ENCODE measurements at places on chromosomes 3 and 15.

GRCh38 chr3:39126532-39127071 is 19.1 kb downstream of the TTC21A start:
- peak; percentile 51 for DNase-seq

GRCh38 chr3:16427103-16427965 is 86.2 kb downstream of the RFTN1 start:
- DNase-seq, result no peak

GRCh38 chr3:171402281-171402680 is 57.9 kb downstream of the TNIK start:
- DNase-seq, result no peak

- DNase-seq, result no peak
Measured at GRCh38 chr15:44243829-44244228, 44.7 kb upstream of the GOLM2 start.

GRCh38 chr3:14144423-14145075 is 19.7 kb downstream of the TMEM43 start:
- DNase-seq, result peak; percentile 80

DNA sequence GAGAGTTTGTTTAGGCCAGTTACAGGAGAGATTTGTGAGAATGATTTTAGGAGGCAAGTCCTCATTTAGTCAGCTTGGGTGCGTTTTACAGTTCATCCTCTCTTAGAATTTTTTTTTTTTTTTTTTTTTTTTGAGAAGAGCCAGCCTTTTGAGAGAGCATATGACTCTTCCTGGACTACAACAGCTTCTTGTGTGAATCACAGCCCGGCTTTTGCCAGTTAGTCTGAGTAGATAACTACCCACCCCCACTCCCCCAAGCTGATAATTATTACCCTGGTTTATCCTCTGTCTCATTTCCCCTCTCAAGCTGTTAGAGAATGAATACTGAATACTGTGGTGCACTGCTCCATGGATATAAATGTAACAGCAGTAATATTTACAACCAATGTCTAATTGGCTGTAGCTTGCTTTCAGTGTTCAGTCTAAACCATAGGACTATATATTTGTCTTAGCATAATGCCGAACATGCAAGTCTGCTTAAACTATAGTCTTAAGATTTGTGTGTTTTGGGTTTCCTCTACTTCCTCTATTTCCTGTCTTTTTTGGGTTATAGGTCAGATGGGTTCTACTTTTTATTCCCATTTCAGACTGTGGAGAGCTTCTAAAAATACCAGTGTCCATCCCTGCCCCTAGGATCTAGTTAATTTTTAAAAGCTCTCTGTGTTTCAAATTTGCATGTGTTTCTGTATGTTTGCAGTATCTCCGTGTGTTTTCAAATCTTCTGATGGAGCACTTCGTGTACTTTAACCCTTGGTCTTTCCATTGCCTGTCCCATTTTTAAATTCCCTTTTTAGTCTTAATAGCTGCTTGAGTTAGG is 8.0 kb downstream of the CHD2 start:
- peak; percentile 38 for DNase-seq

DNA sequence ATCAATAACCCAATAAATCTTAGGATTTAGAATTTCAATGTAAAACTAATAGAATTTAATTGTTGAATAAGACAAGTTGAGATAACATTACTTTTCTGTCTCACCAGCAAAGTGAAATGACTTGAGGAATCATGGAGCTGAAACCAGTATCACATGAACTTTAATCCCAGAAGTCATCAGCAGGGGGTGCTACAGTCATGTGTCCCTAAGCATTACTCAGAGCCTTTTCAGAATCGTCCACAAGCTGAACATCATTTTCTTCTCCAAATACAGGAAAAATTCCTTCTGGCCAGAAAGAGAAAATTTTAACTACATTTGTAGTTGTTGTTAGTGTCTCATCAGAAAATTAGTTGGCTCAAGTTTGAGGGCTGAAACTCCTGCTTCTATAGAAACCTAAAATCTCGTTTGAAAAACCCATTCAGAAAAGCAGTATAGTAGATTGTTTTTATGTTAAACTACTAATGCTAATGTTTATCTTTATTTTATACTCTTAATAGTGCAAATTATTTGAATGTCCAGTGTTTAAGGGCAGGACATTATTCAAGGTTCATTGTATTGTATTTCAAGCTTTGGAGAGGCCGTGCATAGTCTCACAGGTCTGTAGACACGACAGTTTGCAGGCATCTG is 384.1 kb downstream of the PLOD2 start:
- peak; percentile 35 for DNase-seq

GRCh38 chr3:88984832-88985231 is 122.6 kb upstream of the EPHA3 start:
- DNase-seq, result no peak

- no peak for DNase-seq
Measured at GRCh38 chr3:101862416-101863165, 13.3 kb downstream of the NFKBIZ start.

- no peak for DNase-seq
Measured at GRCh38 chr3:94217406-94217805, 154.5 kb downstream of the NSUN3 start.

DNA sequence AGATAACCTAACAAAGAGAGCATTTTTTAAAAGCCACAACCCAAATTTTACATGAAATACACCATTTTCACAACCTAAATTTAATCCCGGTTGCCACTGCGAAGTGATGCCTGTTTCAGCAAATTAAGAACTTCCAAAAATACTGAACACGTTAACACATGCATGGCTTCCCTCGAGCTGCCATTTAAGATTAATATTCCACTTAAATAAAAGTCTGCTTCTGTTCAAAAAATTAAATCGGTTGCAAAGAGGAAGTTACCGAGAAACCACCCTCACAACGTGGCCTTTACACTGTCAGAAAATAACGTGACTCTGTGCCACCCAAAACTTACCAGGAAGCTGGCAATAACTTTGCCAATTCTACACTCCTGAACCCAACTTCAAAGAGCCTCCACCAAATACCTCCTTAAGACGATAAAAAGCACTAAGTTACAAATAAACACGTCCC is 1.2 kb downstream of the TBL1XR1 start:
- peak; percentile 69 for DNase-seq

- DNase-seq, result no peak
Measured at GRCh38 chr15:76935620-76936019, 4.1 kb downstream of the RCN2 start.

DNA sequence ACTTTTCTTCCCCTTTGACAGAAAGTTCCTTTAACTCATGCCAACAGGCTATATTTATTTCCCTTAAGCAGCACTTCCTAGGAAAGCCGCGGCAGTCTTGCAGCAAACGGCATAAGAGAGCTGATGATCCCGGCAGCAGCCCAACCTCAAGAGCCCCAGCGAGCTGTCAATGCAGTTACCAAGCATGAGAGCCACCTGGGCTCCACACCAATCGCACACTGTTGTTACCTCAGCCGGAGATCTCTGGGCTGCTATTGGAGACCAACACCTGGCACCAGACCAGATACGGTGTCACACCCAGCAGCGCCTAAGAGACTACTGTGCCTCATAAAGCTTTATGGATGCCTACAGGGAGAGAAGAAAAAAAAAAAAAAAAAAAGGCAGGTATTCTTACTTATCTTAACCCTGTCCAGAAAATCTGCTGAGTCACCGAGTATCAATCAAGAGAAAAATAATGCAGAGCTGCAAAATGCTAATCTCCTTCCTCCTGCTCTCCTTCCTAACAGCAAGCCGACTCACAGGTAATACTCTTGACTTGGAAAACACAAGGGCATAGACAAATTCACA is 11.7 kb downstream of the ABCC5 start:
- DNase-seq, result peak; percentile 90

DNA sequence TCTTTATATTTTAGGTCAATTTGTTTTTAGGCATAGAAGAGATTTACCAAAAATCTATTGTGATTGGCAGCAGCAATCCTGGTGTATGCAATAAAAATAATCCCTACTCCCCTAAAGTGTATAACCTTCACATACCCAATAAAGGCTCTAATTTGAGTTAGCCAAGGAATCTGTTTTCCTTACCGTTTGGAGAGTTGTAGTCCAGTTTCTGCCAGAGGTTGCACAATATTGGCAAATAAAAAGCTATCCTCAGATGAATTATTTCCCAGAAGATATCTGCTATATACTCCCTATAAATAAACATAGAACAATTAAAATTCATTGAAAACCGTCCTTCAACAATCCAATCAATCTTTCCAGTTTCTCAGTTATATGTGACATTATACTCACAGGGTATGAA is 31.1 kb downstream of the ACKR4 start:
- no peak for DNase-seq

GRCh38 chr15:101320501-101321052 is 25.5 kb upstream of the SNRPA1 start:
- DNase-seq, result no peak

DNA sequence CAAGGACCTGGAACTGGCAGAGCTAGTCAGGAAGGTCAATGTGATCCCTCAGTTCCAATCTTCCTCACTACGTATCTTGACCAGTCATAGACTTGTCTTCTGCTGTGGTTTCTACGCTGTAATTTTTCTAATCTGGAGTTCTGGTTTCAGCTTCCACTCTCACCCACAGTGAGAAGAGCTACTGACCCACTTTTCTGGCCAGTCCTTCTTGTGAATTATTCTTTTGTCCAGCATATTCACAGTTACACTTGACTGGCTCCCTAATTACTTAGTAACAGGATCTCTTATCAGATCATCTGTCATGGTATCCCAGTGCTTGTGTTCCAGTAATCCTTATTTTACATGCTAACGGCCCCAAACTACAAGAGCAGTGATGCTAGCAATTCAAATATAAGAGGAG is 72.4 kb upstream of the MME start:
- no peak for DNase-seq

- DNase-seq, result no peak
Measured at GRCh38 chr15:24835301-24835700, 119.5 kb upstream of the SNRPN start.

- DNase-seq, result peak; percentile 48
Measured at GRCh38 chr3:56303487-56303886, 164.8 kb downstream of the ERC2 start.

GRCh38 chr3:55271549-55271948 is 215.6 kb downstream of the WNT5A start:
- no peak for DNase-seq

DNA sequence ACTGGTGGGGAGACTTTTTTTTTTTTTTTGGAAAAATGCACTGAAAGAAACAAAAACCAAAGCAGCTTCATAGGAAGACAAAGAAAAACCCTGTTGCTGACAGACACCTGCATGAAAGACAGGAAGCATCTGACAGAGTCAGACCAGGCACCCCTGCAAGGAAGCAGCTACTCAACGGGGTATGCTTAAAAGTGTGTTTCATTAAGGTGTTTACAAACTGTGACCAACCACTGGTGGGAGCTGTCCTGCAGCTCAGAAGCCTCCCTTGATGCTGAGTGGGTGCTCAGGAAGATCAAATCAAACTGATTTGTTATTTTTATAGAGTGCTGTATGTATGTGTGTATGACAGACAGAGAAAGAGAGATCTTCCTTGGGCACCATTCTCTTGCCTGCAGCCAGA is 34.7 kb upstream of the AGBL1 start:
- DNase-seq, result peak; percentile 33

GRCh38 chr15:69090197-69090948 is 70.1 kb upstream of the GLCE start:
- peak; percentile 81 for DNase-seq

DNA sequence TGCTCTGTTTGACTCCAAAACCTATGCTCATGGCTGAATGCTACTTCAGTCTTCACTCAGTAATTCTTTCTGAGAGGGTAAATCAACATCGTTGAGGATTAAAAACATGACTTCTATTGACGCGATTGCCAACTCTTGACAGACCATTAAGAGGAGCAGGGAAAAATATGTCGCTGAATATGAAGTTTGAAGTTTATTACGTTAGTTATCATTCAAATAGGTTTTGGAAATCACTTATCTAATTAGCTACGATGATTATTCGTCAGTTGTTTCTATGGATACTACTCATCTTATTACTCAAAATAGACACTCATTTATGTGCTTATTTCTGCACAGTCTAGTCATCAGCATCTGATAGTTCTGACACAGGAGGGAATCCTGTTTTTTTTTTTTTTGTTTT is 279.2 kb upstream of the TBL1XR1 start:
- no peak for DNase-seq

- no peak for DNase-seq
Measured at GRCh38 chr3:129837065-129837642, 56.4 kb downstream of the TMCC1 start.

DNA sequence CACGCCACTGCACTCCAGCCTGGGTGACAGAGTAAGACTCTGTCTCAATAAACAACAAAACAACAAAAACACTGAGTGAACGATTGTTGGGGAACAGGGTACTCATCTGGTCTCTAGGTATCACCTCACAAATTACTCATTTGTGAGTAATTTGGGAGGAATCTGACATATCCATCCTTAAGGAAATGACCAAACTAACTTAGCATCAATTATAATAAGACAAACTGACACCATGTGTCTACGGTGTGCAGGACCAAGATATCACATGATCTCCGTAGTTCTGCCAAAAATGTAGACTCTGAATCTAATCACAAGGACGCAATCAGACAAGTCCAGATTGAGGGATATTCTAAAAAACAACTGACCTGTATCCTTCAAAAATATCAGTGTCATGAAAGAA is 12.0 kb upstream of the DAPK2 start:
- no peak for DNase-seq

DNA sequence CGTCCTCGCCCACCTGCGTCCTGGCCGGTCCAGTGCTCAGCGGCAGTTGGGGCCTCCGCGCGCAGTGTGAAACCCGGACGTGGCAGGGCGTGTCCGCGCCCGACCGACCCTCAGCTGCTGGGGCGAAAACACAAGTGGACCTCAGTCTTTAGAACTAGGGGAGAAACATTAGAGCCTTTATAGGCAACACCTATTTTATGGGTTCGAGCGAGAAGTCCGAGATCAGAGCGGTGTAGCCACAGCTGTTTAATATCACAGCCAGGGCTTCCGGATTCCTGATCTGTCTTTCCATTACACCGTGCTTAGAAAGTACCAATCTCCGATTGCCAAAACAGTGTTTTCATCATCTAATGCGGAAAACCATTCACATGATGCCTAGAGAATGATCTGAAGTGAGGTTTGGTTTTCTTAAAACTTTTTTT is 506 bp downstream of the RAD51 start:
- DNase-seq, result peak; percentile 27
